ENCODE measurements at places on chromosomes 3 and 15.

DNA sequence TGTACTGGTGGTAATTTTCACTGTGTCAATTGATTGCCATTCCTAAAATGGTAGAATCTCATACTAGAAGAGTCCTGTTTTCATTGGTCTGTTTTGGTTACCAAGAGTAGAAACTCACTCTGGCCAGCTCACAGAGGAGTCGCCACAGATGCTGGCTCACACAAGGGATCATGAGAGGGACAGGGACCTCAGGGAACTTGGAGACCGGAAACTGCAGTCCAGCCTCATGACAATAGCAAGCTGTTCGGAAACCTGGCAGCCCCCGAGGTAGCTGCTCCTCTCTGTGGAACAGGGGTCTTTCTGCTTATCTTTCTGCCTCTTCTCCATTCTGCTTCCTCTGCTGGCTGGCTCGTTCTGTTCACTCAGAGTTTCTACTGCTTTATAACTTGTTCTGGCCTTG, 192.9 kb downstream of the PLCL2 start:
- DNase-seq = no peak

GRCh38 chr3:89227634-89228033, 120.2 kb downstream of the EPHA3 start:
- DNase-seq = peak; percentile 13

DNA sequence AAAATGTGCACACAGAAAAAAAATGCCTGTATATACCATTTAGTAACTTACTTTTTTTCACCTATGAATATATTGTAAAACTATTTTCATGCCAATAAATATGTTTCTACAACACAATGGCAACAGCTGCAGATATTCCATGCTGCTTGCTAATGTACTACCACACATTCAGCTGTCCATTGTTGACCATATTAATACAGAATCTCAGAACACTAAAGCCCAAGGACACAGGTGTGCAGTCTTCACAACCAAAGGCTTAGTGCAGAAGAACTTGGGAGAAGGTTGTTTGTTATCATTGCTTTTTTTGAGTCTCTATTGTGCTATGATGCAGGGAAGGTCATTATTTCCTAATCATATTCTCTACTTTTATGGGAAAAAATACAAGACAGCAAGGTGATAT, 79.6 kb downstream of the DIPK2A start:
- DNase-seq = no peak

DNA sequence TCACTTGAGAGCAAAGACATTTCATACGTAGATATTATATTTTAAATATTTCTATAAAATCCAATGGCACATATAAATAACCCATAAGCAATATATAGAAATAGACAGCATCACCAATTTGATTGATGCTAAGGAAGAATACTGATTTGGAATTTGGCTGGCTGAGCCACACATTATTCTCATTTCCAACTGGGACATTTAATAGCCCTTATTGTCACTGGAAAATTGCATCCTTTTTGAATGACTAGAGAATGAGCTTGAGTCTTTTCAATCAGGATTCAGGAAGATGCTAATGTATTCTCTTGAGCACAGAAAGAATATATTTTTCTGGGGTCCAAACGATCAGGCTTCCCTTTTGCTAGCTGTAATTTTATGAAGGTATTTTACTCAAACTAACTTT, 70.9 kb upstream of the KCNH8 start:
- no peak for DNase-seq

DNA sequence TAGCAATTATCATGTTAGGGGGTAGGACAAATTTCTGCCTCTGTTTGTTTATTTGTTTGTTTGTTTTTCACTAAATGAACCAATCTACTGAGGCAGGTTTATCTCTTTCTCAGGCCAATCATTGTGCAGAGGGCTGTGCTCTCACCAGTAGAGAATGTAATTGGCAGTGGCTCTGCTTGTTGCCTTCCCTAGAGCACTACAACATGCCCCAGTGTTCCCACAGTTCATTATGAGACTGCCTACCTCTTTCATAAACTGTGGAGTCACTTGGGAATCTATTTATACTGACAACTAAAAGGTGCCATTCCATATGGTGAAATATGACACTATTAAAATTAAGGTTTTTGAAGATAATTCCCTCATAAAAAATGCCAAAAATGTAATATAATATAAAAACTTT, 196.3 kb upstream of the ALCAM start:
- no peak for DNase-seq

GRCh38 chr15:76753131-76753530, 152.0 kb downstream of the SCAPER start:
- no peak for DNase-seq

DNA sequence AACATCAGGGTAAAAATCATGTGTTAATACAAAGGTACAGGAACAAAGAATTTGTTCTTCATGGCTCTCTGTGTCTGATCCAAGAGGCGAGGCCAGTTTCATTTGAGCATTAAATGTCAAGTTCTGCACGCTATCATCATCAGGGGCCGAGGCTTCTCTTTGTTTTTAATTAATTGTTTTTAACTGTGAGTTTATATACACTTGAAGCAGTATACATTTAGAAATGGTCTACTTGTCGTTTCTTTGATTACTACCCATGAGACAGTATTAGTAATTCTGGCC, 21.2 kb upstream of the OCA2 start:
- no peak for DNase-seq

DNA sequence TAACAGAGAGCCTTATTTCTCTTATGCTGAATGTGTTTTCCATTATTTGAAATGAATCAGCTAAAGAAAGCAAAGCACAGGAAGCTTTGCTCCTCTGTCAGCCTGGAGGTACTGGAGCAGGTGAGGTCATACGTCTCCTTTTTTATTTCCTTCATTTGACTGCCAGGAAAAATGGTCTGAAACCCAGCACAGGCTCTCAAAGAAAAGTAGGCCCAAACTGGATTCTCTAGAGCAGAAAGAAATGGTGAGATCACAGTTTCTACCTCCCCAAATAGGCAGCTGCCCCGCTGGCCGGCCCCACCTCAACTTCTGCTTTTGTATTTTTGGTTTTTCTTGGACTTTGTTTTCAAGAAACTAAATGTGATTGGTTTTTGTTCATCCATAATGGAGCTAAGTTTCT, 95.1 kb downstream of the RPL39L start:
- DNase-seq = no peak

- DNase-seq = peak; percentile 39
These were observed 169.5 kb downstream of the ATP10A start for GRCh38 chr15:25693321-25694238.

DNA sequence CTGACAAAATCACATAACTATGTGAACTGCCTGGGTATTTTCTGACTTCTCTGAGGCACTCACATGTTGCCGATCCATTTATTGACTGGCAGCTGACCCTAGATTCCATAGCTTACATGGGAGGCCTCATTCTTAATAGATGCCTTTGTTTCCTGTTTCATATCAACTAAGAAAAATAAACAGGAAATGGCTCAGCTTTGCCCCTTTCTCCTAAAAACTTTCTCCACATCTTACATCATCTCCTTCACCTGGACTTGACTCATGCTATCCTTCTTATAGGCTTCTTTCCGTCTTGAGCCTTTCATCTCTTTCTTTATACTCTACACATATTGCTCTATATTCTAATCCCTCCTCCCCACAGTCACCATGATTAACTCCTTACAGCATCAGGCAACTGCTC, 38.0 kb downstream of the TXNRD3 start:
- DNase-seq = no peak
